Calu3 (cell line): ENCODE measurements at places on chromosomes 2 and 18. TPM values are rescaled to one million over a fixed set of nuclear protein-coding genes. Genes with fewer than 3 reads are reported as not detected.

Gene EFHD1
- total RNA-seq: 0.27 and 0.47 TPM in 2 replicates

Gene GCKR
- total RNA-seq: 17.8 and 26.8 TPM in 2 replicates

Gene ZNF385B
- 0.57 and 0.86 TPM in 2 replicates for total RNA-seq

Gene STARD6
- not detected in 2 replicates for total RNA-seq

Gene TUBA3E
- total RNA-seq: not detected in 2 replicates

Gene FBXO48
- 2.4 and 2.5 TPM in 2 replicates for total RNA-seq

Gene HOXD11
- total RNA-seq: not detected in 2 replicates

Gene RSAD2
- 37.2 and 137 TPM in 2 replicates for total RNA-seq

DNA sequence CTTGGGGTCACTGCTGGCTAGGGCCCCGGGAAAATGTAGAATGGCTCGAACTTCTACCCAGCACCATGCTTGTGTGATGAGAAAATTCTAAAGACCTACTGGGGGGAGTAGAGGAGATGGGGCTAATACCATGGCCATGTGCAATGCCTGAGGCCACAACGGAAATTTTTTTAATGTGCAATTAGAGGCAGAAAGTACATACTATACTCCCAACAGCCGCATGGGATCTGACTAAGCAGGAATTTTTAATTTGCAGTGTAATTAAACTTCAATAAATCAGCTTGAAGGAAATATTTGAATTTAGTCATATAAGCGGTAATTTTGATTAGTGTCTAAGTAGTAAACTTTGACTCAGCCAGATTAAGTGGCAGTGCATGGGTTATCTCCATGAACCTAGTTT, 53.2 kb upstream of the CNGA3 start:
- DNase-seq: no peak

- DNase-seq: peak; percentile 39
Observed at GRCh38 chr2:58497168-58497567, 256.0 kb upstream of the FANCL start.

DNA sequence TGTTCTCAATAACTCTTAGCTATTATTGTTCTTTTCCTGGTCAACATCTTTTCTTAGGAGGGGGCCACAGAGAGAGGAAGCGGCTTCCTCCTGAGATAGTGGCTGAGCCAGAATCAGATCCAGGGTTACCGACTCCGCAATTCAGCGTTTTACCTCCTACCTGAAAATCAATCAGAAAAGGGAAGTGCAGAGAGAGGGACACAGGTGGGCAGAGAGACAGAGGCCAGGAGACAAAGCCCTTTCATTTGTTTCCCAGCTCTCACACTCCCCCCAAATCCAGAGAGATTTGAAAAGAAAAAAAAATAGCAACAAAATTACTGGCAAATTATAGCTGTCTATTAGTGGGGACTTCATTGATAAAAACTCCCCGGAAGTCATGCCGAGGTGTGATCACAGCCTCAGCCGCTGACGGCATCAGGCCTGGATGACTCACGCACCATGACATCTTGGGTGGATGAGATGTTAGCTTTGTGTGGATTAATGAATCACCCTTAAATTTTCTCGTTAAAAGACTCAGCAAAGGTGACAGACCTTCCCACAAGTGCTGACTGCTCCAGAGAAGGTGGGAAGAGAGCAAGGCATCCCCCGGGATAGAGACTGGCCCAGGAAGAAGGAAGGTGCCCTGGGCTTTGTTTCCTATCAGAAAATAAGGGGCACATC, 120.7 kb downstream of the LOXHD1 start:
- DNase-seq: peak; percentile 69

- DNase-seq: no peak
Observed at GRCh38 chr2:120761164-120761861, 25.6 kb downstream of the GLI2 start.

GRCh38 chr2:191178806-191179514, 28.2 kb upstream of the STAT4 start:
- no peak for DNase-seq

DNA sequence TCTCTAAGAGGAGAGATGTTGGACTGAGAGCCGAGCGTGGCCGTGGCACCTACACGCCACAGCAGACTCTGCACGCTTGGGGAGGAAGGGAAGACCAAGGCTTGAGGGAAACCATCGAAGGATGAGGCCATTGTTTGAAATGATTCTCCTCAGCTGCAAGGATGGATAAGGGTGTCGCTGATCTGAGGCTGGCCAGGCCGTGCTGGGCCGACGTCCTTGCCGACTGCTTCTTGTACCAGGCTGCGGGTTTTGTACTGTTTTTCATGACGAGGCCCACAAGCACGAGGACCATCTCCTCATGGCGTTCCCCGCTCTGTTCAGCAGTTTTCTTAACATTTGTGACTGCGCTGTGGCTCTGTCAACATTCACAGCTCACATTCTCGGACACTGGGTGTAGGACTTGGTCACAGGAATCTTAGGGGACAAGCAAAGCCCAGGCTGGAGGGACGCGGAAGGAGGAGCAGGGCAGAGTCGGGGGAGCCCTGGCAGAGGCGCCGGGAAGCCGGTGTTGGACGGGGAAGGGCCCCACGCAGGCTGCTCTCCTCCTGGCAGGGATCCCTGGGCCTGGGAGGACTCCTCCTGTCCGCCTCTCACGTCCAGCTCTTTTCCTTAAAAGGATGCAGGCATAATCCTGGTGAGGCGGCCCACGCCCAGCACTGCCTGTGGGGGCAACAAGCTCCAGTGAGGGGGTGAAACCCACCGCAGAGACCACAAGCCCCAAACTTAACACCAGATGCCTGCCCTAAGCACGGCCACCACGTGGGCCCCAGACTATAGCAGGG, 259.0 kb upstream of the SALL3 start:
- DNase-seq: no peak

GRCh38 chr2:162967811-162968210, 129.2 kb upstream of the KCNH7 start:
- no peak for DNase-seq

DNA sequence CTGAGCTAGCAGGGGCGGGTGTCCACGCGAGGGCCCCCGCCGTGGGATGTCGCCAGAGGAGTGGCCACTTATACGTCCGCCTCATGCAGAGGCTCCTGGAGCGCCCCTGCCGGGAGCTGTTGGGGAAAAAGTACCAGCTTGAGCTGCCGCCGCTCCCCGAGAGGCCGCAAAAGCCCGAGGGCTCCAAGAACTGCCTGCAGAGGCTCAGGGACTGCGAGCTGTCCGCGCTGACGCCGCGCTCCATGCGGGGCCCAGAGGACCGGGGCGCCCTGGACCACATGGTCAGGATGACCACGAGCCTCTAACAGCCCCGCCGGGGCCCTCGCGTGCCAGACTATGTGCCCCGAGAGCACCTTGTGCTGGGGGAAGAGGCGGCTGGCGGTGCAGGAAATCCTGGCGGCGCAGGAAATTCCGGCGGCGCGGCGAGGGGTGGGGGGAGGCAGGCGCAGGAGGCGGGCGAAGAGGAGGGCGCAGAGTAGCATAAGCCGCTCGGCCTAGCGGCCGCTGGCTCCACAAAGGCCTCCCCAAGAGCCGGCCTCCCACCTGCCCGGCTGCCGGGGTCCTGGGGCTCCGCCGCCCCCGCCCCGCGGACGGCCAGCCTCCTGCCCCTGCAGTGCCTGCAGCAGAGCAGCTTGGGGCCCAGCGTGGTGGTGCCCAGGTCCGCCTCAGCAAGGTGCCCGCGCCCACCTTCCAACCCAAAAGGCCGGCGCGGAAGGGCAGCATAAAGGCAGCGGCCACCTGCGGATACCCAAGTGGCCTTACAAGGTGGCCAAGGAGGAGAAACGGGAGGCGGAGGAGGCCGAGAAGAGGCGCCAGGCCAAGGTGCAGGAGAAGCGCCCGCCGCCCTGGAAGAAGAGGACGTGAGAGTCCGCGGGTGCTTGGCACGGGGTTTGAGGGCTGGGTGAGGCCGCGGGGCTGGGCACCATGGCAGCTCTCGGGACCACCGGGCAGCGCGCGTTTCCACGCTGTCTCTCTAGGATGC, 42.1 kb upstream of the TRIM43B start:
- DNase-seq: peak; percentile 83

- no peak for DNase-seq
Observed at GRCh38 chr18:51519571-51519970, 322.1 kb upstream of the MEX3C start.

DNA sequence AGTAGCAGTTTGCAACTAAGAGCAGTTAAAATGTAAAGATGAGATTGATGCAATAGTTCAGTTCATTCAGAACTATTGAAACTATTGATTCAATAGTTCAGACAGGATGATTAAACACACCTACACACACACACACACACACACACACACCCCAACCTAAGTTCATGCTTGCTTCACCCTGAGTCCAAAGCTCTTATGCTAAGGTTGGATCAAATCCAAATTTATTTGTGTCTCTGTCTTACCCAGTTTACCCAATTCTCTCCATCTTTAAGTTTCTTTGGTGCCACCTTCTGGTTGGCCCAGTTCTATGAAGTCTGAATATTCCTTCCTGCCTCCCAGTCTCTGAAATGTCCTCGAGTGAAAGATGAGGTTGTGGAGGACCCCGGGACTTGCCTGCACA, 5.1 kb downstream of the SERPINB8 start:
- DNase-seq: peak; percentile 26

DNA sequence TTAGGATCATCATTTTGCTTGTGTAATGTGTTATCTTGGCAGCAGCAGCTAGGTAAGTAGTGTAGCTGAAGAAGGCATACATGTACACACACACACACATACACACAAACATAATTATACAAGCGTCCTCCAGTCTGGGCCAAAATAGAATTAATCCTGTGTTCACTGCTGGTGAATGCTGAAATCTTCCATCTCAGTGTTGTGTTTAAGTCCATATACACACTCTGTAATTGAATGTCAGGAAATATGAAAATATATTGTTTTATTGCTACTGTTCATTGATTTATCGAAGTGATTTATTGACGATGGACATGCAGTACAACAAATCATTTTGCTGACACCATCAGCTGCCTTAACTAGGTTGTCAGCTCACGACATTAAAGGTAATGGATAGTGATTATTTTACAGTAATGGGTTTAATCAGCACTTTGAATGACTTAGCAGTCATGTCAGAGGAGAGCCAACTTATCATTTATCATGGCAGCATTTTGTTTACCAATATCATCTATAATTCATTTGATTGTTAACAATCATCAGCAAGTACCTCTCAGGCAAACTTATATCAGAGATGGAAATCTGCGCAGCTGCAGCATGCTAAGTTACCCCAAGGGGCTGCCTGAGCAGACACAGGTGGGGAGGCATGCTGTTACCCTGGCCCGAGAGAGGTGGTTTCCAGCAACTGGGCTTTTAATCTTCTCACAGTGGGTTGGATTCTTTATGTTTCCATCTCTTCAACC, 83.7 kb upstream of the FSHR start:
- no peak for DNase-seq

DNA sequence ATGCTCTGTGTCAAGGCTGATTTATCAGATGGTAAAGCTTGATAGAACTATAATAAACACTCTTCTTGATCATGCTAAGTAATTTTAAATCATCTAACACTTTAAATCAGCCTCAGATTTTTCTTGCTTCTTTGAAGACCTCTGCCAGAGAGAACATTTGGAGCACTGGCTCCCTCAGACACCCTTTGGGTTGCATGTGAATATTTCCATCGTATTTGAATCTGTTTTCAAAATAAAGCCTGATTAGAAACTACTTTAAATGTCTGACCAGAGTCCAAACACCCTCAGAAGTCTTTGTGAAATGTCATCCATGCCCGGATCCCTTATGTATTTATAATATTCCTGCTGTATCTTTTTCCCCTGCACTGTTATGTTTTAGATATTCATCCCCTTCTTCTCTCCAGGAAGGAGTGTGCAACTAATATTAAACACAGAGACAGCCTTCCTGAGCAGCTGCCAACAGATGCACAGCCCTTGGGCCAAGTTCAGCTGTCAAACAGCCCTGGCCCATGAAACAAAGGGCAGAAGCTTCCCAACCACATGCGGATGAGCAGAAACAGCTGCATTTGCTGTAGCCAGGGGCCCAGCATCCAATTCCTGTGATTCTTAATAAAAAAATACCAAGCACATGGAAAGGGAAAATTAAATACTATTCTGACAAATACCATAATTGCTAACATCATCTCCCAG, 46.5 kb downstream of the DPP10 start:
- DNase-seq: no peak

- no peak for DNase-seq
Observed at GRCh38 chr2:99555404-99555803, 65.6 kb upstream of the REV1 start.

DNA sequence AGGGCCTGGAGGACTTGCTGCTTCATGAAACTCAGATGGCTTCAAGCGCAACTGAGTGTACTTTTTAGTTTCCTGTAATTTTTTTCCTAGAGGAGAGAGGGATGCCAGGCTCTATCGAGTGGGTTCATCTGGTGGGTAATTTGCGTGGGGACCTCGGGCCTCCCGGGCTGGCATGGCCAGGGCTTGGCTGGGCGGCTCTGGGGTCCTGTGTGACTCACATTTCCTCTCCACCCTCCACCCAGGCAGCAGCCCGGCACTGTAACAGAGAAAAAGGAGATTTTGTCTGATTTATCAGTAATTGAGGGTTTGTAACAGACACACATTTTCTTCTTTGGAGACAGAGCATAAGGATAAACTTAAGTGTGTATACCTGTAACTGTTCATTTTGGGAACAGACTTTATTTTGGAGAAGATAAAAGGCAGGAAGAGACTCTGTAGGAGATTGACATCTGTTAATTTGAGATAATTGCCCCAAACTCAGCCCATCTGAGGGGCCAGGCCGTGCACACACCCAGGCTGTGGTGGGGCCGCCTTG, 64.3 kb downstream of the NFATC1 start:
- no peak for DNase-seq

- peak; percentile 64 for DNase-seq
Observed at GRCh38 chr2:223779877-223780276, 57.5 kb downstream of the AP1S3 start.

GRCh38 chr18:49016648-49017539, 66.1 kb upstream of the SMAD7 start:
- DNase-seq: peak; percentile 86

GRCh38 chr2:84443477-84443876, 15.6 kb downstream of the SUCLG1 start:
- no peak for DNase-seq

GRCh38 chr2:66789741-66790140, 354.8 kb downstream of the MEIS1 start:
- no peak for DNase-seq

GRCh38 chr2:165666605-165667004, 127.4 kb downstream of the GALNT3 start:
- no peak for DNase-seq

GRCh38 chr2:128280158-128280871, 38.4 kb downstream of the HS6ST1 start:
- DNase-seq: no peak

DNA sequence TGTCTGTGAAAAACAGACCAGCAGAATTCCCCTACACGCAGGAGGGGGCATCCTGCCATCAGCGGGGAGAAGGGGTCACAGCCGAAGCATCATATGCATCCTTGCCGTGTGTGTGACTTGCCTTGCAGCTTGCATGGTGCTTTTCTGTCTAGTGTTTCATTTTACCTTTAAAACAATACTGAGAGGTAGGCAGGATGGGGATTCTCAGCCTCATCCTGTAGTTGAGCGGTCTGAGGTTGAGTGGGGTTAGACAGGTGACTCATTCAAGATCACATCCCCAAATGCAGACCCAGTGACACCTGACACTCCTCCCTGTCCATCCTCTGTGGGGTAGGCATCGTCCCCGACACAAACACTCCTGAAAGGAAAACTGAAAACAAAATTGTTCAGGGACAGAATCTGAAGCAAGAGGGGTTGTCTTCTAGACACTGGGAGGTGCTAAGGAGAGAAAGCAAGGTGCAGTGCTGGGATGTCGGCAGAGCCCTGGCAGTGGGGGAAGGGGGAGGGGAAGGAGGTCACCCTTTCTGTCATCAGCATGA, 7.9 kb downstream of the ARL4C start:
- no peak for DNase-seq

GRCh38 chr18:73621091-73621490, 526.5 kb downstream of the FBXO15 start:
- DNase-seq: no peak

- no peak for DNase-seq
Observed at GRCh38 chr18:48749768-48750167, 201.0 kb downstream of the SMAD7 start.
